Hematopoietic multipotent progenitor cell treated with erythropoietin and hydrocortisone succinate and interleukin-3 and kit ligand, for 17 days (in vitro differentiated cells): ENCODE measurements at places on chromosomes 13 and 19.

- DNase-seq, result no peak
Measured at GRCh38 chr13:80716610-80717081, 375.7 kb upstream of the SPRY2 start.

- DNase-seq, result no peak
Measured at GRCh38 chr19:45027371-45027770, 11.5 kb upstream of the CLASRP start.

DNA sequence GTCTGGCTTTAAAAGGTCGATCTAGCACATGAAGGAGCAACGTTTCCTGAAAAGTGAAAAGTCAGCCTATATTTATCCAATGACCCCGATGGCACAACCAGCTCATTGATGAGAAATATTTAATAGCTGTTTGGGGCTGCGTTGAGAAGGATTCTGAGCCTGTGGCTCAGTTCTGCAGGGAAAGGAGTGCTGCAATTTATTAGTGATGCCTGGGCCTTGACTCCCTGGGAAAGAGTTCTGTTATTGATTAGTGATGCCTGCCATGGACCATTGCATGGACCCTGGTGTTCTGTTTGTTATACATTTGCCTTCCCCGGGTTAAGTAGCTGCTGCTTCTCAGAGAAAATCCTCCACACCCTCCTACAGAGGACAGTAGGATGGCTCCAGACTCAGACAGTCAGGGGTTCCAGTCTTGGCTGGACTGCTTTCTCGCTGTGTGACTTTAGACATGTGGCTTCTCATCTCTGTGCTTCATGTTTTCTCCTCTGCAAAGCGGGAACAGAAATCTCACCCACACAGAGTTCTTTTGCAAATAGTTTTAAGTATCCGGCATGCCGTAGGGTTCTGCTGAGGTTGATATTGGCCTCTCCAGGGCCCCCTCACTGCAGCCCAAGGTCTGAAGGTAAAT lies 17.7 kb upstream of the PTPRS start:
- no peak for DNase-seq

DNA sequence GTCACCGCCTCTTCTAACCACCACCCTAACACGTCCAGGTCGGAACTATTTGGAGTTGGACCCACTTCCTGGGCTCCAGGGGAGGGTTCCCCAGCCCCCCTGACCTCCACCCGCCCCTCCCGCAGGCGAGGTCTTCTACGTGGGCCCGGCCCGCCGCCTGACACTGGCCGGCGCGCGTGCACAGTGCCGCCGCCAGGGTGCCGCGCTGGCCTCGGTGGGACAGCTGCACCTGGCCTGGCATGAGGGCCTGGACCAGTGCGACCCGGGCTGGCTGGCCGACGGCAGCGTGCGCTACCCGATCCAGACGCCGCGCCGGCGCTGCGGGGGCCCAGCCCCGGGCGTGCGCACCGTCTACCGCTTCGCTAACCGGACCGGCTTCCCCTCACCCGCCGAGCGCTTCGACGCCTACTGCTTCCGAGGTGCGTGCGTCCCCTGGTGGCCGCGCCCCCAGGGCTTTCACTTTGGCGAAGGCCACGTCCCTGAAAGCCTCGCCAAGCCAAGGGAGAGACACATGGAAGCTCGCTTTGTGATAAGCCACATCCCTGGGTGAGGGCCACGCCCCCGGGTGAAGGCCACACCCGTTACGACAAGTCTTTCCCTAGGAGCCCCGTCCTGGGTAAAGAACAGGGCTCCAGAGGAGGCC lies 13.2 kb downstream of the NCAN start:
- DNase-seq, result peak; percentile 72

GRCh38 chr13:62088165-62088564 lies 672.5 kb upstream of the PCDH20 start:
- no peak for DNase-seq

GRCh38 chr19:40331052-40331451 lies 17.1 kb downstream of the C19orf47 start:
- DNase-seq, result no peak

DNA sequence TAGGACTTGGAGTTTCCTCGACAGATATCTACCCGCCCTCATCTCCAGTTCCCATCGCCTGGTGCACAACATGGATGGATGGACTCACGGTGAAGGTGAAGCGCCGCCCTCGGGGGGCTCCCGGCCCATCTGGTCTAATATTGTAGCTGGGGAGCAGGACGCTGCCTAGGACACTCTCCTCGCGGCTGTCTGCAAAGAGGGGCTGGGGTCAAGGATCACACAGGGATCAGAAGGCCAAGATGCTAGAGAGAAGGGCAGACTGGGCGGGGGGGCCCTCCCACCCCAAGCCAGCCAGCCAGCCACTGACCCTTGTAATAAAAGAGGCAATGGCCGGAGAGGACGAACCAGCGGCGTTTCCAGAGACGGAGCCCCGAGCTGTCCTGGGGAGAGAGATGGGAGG lies 7.1 kb downstream of the PLEKHA4 start:
- DNase-seq, result no peak

GRCh38 chr13:75687150-75687763 lies 51.1 kb downstream of the LMO7 start:
- no peak for DNase-seq

DNA sequence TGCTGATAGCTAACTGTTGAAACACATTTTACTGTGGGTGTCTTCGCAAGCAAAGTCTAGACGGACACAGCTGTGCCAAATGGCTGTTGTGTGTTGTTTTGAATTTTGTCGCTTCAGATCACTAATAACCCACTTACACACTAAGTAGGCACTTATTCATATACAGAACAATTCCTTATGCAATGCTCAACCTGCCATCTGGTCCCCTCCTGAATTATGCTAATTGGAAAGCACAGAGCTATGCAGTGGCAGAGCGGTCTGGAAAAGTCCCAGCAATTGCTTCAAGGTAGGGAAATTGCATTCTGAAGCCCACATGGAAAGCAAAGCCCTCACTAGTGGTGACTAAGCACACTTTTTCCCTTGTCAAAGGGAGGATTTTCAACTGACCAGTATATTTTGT lies 69.9 kb downstream of the C13orf42 start:
- DNase-seq, result no peak

DNA sequence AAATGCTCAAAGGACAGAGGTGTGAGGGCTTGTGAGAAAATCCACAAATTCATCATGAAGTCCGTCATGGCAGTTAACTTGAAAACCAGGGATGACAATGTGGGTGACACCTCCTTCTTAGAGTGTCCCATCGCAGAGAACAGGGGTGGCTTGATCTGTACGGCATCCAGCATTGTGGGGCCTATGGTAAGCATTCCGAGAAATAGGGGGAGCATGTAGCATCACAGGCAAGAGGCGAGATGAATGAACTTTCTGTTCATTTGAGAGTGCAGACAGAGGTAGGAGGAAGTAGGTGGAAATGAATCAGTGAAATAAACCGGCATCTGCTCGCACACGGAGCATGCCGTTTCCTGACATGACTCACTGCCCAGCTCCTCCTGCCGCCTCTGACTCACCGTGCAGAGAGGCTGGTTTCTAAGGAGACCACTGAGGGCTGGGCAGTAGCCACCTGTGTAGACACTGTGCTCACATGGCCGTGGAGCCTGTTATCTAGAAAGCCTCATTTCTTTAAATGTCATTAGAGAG lies 339.0 kb downstream of the RFC3 start:
- no peak for DNase-seq

DNA sequence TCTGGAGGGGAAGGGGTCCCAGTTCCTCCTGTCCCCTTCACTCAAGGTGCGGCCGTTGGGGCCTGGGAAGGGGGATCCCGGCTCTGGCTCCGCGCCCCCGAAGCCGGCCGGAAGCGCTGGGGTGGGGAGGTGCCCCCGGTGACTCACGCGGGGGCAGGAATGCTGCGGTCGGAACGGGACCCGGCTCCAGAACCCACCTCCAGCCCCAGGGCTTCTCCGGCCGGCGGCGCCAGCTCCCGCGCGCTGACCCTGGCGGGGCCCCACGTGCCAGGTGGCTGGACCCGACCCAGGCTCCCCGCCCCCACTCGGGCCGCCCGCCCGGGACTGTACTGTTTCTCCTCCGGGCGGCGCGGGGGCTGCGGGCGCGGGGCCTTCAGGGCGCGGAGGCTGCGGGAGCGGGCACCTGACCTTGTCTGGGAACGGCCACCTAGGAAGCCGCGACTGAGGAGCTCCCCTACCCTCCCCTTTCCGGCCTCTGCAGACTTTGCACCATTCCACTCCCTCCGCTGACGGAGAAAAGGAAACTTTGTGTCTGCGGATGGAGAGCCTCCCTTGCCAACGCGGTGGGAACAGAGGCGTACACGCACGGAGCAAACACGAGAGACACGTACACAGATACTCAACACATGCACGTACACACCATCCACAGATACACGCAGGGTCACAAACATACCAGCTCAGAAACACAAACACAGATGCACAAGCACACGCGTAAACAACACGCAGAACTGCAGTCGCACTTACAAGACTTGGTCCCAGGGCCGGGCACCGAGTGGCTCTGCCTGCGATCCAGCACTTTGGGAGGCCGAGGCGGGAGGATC lies 7.2 kb downstream of the AXL start:
- no peak for DNase-seq

DNA sequence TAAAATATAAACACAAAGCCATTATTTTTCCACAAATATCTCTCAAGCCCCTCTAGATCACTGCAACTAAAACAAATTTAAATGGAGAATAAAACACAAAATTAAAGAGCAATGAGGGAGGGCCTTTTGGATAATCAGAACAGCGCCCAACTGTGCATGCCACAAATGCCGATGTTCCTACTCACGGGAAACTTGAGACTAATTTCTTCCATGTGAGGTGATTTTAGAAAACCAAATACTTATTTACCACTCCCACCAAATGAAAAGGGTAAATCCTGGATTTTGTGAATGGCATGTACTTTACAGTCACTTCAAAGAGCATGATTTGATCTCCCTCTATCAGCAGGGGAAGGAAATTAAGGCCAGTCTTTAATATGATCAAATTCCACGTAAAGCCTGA lies 74.8 kb downstream of the SLC7A1 start:
- DNase-seq, result no peak

DNA sequence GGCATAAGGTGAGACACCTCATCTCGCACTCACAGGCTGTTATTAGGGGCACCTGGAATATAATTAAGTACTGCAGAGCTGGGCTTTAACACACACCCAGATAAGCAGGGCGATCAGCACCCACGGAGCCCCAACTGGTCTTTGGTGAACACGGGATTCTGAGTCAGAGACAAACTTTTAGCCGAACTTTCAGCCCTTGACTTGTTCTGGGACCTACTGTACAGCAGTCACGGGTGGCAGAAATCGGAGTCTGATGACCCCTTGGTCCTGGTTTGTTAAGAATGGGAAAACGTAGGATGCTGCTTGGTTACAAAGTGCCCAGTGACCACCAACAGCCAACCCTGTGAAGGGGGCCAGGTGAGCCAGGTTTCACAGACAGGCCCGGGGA lies 9.0 kb downstream of the SH3GL1 start:
- DNase-seq, result no peak

DNA sequence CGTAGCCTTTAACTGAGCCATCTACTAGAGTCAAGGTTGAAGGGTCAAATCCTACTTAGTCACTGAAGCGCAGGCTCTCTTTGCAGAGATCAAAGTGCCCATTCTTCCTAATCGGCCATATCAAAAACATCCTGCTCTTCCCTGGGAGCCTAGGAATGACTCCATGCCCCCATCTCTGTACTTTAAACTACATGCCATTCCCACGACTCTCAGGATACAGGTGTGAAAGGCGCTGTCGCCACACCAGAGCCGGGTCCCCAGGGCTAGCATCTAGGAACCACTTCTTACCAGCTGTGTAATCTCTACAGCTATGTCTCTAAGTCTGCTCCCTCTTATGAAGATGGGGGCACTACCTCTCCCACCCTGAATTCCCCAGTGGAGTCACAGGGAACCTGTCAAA lies 22.3 kb downstream of the IRS2 start:
- no peak for DNase-seq

GRCh38 chr19:29285187-29285687 lies 72.3 kb upstream of the UQCRFS1 start:
- no peak for DNase-seq

- DNase-seq, result no peak
Measured at GRCh38 chr13:101977475-101977874, 424.4 kb downstream of the FGF14 start.

GRCh38 chr19:492091-492531 lies 4.2 kb upstream of the MADCAM1 start:
- DNase-seq, result peak; percentile 41

DNA sequence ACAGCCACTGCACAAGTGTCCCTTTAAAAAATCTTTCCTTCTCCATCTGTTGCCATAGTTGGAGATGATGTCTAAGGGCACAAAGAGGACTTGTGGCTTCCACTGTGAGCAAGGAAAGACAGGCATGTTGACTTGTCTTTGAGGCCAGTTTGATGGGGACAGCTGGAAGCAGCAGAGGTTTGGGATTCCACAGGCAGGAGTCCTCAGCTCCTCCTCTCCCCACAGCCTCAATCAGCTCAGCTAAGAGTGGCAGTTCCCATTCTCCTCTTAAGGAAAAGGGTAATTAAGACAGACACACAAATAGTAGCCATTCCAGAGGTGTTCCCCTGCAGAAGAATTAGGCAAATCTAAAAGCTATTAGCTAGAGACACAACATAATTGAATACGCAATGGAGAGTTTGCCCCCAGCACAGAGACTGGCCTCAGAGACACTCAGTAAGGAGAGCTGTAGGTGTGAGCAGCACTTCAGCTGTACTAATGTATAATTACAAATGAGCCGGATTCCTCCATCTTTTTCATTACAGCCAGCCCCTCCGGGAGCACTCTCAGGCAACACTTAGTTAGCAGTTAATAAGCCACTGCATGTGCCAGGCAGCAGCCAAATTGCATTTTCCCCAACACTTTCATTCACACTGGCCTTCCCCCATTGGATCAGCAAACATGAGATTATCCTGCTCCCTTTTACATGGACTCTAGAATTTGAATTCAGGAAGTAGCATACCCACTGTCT lies 434.0 kb downstream of the FOXO1 start:
- DNase-seq, result no peak

DNA sequence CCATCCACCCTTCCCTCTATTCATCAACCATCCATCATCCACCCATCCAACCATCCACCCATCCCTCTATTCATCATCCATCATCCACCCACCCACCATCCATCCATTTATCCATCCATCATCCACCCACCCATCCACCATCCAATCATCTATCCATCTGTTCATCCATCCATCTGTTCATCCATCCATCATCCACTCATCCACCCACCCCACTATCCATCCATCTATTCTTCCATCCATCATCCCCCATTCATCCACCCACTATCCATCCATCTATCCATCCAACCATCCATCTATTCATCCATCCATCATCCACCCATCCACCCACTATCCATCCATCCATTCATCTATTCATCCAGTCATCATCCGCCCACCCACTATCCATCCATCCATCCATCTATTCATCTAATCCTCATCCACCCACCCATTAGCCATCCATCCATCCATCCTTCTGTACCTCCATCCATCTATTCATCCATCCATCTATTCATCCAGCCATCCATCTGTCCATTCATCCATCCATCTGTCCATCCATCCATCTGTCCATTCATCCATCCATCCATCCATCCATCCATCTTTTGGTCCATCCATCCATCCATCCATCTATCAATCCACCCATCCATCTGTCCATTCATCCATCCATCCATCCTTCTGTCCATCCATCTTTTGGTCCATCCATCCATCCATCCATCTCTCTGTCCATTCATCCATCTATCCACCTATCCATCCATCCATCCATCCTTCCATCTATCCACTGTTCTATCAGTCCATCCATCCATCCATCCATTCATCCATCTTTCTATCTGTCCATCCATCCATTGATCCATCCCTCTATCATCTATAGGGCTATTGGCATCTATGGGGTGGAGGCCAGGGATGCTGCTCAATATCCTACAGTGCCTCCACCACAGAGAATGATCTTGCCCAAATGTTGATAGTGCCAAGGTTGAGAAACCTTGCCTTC lies 47.5 kb downstream of the CPAMD8 start:
- DNase-seq, result no peak
